ENCODE measurements at places on chromosomes 2 and 18.

DNA sequence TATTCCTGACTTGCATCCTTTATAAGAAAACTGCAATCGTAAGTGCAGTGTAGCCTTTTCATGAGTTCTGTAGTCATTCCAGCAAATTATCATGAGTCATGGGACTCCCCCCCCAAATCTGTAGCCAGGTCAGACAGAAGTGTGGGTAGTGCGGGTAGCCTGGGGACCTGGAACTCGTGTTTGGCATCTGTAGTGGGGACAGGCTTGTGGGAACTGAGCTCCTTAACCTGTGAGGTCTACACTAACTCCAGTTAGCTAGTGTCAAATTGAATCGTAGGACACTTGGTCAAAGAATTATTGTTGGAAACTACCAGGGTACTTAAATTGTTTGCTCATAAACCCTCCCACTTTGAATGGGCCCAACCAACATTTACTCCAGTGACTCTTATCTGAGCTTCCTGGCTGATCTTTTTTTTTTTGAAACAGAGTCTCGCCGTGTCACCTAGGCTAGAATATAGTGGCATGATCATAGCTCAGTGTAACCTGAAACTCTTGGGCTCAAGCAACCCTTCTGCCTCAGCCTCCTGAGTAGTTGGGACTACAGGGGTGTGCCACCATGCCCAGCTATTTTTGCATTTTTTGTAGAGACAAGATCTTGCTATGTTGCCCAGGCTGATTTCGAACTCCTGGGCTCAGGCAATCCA lies 12.4 kb downstream of the PFN4 start:
- DNase-seq: no peak

DNA sequence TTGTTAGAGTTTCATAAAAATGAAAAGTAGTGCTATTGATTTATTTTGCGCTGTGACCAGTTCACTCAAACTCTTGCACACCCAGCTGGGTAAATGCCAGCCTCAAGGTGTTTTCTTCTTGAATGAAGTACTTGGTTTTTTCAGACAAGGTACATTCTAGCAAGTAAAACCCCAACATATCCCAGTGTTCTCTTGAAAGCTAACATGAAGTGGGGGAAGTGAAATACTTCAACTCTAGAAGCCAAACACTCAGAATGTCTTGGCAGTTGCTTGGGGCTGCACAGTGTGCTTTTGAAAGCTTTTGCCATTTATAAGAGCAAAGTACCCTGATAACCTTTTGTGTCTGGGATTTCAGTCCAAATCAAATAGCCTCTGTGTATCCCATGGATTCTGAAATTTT lies 13.4 kb downstream of the NPAS2 start:
- no peak for DNase-seq

- DNase-seq: no peak
Observed at GRCh38 chr2:134079373-134079772, 174.5 kb upstream of the MGAT5 start.

GRCh38 chr18:23690505-23691068 lies 1.3 kb downstream of the LAMA3 start:
- no peak for DNase-seq

DNA sequence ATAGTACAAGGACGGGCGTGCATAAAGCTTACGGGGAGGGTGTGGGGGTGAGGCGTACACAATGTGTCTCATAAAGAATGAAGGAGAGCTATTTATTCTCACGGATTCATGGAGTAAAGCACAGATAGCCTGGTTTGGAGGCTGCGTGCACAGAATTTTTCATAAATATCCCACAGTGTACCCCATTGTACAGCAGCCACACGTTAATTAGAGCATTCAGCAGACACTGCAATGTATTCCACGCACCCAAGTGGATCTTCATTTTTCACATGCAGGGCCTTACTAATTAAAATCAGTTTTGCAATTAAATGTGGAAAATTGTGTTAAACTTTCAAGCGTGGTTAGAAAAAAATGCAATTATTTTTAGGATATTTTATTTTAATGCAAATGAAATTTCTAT lies 227.7 kb upstream of the PXDN start:
- DNase-seq: no peak

DNA sequence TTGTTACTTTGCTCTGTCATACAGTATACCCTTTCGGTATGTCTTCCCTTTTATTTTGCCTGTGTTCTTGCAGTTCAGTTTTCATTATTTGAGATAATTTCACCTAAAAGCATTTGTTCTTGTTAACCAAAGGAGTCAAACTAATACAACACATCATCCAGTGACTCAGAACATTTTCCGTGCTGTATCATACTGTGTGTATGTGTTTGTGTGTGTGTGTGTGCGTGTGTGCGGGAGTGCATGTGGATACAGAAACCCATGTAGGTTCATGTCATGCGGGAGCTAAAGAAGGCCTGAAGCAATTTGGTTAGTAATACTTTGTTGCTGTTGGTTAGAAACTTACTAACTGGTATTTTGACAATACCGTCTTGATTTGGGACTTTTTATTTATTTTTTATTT lies 60.0 kb downstream of the CEP192 start:
- no peak for DNase-seq

DNA sequence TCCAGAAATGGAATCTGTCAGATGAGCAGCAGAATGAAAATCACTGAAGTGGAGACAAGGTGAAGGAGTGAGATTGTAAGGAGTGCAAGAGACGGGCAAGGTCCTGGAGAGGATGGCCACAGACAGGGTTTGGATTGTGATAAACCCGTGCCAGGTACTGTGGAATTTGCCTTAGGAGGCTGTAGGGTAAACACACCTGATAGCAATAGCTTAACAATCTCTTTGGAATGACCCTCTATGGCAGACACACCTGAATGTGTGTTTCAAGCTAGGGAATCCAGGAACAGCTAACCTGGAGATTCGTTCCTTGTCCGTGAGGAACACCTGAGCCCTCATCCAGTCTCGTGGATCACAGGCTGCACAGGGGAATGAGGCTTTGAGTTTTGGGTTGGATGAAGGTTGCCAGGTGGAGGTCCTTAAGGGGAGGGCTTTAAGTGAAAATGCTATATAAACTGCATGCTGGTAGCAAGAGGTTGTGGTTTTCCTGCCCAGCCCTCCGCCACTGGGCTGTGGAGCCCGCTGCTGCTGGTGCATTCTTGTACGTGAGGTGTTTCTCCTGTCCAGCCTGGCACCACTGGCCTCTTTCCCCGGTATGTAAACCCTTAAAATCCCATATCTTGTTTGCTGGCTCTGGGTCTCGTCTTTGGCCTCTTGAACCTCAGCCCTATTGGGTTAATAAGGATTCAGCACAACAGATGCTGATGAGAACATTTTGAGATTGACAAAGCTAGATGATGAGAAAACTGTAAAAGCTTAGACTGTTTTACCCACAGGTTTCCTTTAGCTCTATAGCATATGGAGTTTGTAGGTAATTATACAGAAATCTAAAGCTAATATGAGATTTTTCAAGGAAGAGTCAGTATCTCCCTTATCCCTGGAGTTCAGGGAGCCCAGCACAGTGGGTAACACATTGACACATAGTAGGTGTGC lies 117.9 kb downstream of the ARHGAP15 start:
- no peak for DNase-seq

DNA sequence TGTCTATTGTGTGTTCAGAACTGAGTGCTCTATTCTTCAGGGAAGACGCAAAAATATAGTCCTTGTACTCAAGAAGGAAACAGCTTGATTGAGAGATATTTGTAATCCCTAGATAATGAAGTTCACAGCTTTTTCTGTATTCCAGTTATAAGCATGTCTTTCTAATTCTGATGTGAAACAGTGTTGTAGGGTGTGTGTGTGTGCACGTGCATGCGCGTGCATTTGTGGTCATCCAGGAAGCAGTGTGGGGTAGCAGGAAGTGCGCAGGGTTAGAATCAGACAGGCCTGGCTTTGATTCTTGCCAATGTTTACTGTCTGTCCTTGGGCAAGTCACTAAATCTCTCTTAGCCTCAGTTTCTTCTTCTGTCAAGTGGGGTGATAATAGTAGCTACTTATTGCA lies 87.9 kb downstream of the NPAS2 start:
- DNase-seq: no peak

GRCh38 chr2:198376677-198377076 lies 572.3 kb downstream of the PLCL1 start:
- DNase-seq: no peak

DNA sequence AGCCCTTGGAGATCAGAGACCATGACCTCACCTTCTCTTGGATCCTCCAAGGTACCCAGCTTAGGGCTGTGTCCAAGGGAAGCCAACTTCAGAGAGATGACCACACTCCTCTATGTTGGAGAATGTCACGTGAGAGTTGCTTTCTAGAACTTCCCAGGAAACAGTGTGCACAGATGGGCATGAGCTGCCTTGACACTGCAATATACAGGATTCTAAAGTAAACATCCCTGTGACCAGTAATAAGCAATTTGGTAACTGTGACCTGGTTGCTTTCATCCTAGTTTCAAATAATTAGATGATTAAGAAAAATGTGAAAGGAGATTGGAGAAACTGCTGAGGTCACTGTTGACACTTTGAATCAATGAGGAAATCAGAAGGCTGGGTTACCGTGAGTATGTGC lies 181.1 kb upstream of the EPAS1 start:
- no peak for DNase-seq

DNA sequence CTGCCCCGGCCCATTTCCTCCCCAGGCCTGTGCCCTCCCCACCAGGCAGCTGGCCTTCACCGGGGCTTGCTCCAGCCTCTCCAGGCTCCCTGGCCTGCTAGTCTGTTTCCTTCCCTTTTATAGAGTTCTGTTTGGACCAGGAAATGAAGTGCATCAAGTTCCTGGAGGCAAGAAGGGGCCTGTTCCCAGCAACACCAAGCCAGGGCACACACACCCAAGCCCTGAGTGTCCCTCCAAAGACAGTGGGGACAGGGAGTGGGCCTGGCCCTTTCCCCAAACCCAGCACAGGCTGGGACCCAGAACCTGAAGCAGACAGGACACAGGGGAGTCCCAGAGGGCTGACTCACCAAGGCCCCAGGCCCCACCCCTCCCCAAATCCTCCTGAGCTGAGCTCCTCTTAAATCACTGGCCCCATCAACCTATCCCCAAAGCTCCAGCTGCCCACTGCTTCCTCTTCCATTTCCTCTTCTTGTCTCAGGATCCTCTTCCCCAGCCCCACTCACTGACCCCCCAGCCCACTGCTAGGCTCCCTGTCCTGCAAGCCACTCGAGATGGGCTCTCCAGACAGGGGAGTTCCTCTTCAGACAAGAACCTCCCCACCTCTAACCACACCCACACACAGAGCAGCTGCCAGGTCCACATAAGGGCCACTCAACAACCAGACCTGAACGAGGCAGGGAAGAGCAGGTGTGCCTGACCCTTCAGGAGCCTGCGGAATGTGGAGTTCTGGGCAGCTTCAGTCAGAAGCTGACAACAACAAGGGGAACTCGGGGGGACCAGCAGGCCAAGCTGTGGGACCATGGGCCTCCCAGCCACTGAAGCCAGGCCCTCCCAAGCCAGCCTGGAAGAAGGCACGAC lies 74.2 kb downstream of the TNS1 start:
- DNase-seq: no peak

- DNase-seq: no peak
Observed at GRCh38 chr2:239630618-239631286, 229.9 kb upstream of the HDAC4 start.

GRCh38 chr2:223585666-223586065 lies 16.5 kb downstream of the SCG2 start:
- DNase-seq: no peak
